Kidney tubule cell (primary cell): ENCODE measurements at places on chromosomes 7 and 10.

DNA sequence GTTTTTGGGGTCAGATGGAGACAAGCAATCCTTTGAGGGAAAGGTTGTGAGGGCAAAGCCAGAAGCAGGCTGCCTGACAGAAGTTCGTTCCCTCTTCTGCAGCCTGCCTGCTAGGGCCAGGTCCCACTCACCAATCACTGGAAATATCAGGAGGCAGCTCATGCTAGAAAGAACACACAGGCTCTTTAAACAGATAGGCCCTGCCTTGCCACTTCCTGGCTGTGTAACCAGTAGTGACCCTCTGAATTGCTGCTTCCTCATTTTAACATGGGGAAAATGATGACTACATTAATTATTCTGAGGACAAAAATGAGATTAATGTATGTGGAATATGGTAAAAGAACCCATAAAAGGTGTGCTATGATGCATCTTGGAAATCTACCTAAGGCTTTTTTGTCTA is 50.5 kb upstream of the MRLN start:
- no peak for DNase-seq

DNA sequence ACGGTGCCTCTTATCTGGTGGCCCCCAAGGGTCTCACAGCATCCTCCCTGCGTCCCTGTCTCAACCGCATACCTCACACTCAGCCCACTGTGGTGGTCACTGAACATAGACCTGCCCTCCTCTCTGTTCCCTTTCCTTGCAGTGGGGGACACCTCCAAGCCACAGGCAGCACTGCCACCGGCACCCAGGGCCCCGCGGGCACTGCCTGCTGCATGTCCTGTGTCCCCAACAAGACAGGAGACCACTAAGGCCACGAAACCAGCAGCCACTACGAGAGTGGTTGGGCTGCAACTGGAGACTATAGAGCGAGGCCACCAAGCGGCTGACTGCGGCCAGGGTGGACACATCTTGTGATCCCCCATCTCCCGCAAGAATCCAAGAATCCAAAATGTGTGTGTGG is 15.3 kb downstream of the BRI3 start:
- DNase-seq: no peak

- peak; percentile 33 for DNase-seq
Observed at GRCh38 chr7:140196361-140197217, 19.8 kb upstream of the KDM7A start.

- no peak for DNase-seq
Observed at GRCh38 chr7:136953386-136953785, 84.9 kb downstream of the CHRM2 start.

GRCh38 chr10:46028584-46029460 is 1.6 kb downstream of the NCOA4 start:
- peak; percentile 91 for DNase-seq

DNA sequence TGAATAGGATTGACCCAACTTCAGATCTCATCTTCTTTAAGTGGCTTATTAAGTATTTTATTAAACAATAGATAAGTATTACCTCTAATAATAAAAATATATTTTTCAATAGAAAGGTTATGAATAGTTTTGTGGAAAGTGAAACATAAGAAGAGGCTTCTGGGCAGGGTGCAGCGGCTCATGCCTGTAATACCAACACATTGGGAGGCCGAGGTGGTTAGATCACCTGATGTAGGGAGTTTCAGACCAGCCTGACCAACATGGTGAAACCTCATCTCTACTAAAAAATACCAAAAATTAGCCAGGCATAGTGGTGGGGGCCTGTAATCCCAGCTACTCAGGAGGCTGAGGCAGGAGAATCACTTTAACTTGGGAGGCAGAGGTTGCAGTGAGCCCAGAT is 26.5 kb downstream of the GPR85 start:
- DNase-seq: no peak

DNA sequence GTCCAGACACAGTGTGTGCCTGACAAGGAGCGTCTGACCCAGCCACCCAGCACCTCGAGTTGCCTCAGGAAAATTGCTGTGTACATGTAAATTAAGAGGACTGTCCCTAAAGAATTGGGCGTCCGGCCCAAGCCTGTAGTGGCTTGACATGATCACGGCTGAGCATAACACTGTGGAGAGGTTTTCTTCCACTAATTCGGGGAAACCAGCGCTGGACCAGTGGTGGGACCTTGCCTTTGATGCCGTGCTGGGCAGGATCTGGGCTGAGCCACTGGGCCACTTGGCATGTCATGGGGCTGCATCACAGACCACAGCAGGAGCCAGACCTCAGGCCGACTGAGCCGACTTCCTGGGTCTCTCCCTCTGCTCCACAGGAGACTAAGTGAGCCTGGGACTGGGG is 282.5 kb downstream of the GLRX3 start:
- DNase-seq: no peak

DNA sequence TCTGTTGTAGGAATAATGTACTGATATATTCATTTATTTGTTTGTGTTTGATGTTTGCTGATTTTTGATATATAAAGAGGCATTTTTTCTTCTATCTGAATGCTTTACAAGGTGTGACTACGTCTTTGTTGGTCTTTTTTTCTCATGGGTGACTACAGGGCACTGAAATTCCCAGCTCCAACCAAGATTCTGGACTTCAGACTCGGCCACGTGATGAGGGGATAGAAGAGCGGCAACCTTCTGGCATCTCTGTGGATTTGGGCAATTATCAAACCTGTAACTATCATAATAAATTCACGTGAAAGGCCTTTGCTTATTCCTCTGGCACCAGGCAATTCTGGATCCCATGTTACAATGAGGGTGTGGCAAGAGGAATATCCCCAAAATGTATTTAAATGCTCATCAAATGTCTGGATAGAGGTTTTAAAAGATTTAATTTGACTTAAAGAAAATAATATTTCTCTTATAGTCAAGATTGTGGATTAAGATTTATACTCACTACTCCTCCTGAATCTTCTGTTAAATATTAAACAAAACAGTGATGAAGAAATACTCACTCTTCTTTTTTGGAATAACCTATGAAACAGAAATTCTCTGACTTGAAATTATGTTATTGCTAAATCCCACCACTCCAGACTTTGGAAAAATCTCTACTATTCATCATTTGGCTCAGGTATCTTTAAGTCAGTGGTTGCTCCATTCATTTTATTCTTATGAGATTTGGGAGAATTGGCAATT is 276.3 kb downstream of the GPR37 start:
- no peak for DNase-seq

- peak; percentile 33 for DNase-seq
Observed at GRCh38 chr7:32070406-32071360, at the start of gene PDE1C. PDE1C (minus strand) TSS chr7:32070407.

- no peak for DNase-seq
Observed at GRCh38 chr7:12102527-12102926, 108.6 kb upstream of the TMEM106B start.

DNA sequence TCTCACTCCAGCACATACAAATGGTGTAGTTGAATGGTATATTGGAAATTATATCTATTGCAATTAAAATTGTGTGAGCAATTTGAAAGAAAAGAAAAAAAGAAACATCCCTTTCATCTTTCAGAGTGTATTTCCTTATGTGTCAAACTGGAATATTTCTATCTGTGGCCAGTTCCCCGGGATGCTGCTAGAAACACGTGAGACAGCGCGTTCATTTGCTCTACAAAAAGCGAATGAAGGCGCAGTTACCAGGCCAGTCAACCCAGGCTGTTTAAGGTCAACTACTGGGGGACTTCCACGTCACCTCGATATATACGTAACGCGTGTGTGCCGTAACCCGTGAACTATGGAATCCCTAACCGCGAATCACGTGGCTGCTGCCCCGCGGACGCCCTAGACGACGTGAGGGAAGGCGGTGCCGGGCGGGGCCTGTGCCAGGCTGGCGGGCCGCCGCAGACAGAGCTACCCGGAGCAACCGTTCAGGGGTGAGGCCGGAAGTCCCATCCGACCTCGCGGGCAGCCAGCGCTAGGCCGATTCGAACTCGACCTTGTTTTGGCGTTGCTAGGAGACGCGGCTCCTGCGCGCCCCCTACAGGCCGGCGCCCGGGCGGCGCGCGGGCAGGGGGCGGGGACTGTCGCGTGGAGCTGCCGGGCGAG is 1.1 kb upstream of the ARL4A start:
- peak; percentile 99 for DNase-seq

- peak; percentile 86 for DNase-seq
Observed at GRCh38 chr7:117827862-117828261, 45.4 kb downstream of the CTTNBP2 start.

GRCh38 chr7:12719981-12720865 is 32.8 kb downstream of the ARL4A start:
- no peak for DNase-seq

DNA sequence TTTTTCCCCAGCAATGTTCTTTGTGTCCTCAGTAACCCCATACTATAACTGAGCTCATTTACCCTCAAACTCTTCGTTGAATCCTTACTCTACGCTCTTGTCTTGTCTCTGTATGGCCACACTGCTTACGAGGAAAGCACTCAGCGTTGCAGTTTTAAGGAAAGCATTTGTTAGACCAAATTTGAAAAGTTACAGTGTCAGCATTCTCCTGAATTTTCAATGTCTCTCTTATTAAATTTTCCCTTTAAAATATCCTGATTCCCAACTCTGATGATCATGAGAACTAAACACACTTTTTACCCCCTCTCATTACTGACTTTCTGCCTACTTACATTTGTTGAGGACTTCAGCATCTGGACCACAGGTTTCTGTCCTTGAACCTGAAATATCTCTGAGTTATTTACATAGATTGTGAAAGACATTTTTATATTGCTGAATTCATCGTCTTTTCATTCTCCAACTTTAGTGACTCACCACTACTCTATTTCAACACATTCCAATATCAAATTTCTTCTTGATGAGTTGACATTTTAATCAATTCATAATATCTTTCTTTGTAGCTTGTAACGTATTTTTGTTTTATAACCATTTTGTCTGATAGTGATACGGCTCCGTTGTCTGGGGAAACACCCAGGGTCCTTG is 19.8 kb upstream of the VWDE start:
- DNase-seq: peak; percentile 35

- DNase-seq: peak; percentile 31
Observed at GRCh38 chr10:113454341-113455061, 98.4 kb upstream of the HABP2 start.

DNA sequence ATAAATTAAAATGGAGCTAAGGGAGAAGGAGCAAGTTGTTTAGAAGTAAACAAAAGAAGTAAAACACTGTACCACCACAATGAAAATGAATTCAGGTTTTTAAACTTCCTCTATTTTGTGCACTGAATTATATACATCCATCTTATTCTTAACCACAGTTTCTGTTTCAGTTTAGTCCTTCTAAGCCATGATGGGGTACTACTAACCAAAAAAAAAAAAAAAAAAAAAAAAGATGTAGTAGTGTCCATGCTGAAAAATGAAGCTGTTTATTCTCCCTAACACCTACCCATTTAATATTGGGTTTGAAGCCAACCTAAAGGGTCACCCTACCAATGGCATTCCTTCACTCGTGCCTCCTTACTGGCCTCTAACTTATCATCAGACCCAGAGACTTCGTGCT is 3.4 kb upstream of the BMPR1A start:
- no peak for DNase-seq

DNA sequence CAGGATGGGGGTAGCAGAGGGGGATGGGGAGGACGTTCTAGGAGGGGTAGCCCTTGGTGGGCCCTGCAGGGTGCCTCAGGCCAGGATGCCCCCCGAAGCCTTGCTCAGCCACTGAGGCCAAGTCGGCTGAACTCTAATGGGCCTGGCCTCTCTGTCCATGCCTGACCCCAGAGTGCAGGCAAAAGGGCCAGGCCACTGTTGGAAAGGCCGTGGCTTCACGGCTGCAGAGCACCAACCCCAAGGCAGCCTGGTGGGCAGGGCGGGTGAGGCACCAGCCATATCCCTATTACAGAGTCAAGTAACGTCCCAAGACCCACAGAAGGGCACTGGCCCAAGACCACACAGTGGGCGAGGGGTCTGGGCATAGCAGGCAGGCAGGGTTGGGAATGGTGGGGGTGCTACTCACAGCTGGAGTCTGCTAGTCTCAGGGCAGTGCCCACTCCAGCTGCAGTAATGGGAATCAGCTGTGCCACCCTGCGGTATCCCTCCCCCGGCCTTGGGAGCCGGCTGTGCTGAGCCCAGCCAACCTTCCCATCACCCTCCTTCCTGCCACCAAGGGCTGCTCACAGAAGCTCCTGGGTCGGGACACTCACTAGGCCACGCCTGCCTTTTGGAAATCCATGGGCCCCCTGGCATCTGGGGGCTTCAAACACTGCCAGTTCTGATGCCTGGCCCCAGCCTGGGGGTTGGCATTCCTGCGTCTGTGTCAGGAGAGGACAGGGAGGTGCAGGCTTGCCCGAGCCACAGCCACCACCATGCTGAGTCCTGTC is 4.0 kb upstream of the LFNG start:
- no peak for DNase-seq

GRCh38 chr7:158771-159170 is 33.6 kb upstream of the FAM20C start:
- no peak for DNase-seq

GRCh38 chr10:34339816-34340553 is 475.1 kb downstream of the PARD3 start:
- DNase-seq: no peak

- DNase-seq: no peak
Observed at GRCh38 chr7:127674361-127674760, 22.4 kb downstream of the SND1 start.

DNA sequence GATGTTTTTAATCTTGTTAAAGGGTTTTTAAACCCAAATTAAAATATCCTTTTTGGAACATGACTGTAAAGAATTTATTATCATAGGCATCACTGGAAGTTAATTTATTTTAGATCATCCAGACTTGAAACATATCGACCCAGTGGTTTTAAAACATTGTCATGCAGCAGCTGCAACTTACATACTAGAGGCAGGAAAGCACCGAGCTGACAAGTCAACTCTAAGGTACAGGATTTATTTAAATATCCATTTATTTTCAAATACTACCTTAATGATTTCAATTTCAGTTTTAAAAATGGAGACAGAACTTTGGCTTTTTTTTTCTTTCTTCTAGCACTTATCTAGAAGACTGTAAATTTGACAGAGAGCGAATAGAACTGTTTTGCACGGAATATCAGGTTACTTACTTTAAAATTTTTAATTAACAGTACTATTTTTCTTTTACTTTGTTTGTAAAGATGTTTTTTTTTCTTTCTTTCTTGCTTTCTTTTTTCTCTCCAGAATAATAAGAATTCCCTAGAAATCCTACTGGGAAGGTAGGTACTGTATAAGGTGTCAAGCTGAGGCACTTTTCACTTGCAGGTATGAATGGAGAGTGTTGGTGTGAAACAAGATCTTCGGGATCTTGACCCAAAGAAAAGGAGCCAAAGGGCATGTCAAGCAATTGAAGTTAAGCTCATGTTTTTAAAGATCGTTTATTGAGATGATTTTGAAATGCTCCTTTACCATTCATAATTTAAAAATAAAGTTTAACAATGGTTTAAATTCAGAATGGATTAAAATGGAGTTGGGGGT is 1.8 kb downstream of the COMMD3 start:
- DNase-seq: no peak

DNA sequence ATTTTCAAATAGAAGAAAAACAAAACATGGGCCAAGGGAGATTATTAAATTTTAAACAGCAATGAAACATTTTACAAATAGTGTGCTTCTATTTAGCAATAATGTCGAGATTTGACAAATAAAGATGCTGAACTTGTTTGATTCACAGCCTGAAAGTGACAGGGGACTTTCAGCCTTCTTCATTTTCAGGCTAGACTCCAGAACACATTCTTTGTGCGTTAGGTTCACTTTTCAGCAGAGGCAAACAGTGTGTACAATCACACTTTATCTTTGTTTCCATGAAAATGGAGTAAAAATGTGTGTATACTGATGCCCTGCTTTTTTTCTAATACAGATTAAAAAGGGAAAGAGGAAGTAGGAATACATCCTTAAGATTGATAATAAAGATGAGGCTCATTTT is 35.6 kb downstream of the FAM171A1 start:
- no peak for DNase-seq
